RPMI7951 (cell line): ENCODE measurements at places on chromosomes 12 and 14. TPM values are rescaled to one million over a fixed set of nuclear protein-coding genes. Genes with fewer than 3 reads are reported as not detected.

RAD9B gene
- 0.39 and 0.60 TPM in 2 replicates for total RNA-seq

KRT4 gene
- not detected in 2 replicates for total RNA-seq

KRT75 gene
- not detected in 2 replicates for total RNA-seq

DNA sequence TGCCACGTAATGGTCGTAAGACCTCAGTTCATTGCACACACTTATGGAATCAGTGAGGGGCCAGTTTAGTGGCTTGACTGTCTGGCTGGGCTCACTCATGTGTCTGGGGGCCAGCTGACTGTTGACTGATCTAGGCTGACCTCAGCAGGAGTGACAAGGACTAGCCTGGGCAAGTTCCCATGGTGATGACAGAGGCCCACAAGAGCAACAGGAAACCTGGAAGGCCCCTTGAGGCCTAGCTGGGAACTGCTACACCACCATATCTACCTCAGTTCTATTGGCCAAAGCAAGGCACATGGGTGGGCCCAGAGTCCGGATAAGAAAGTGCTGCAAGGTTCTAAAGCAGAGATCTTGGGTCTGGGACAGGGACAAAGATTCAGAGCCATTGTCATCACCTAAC lies 21.3 kb upstream of the RFLNA start:
- peak; percentile 46 for DNase-seq
